ENCODE measurements at places on chromosomes 5 and 9.

- no peak for DNase-seq
Measured at GRCh38 chr9:107108342-107109130, 174.5 kb upstream of the RAD23B start.

DNA sequence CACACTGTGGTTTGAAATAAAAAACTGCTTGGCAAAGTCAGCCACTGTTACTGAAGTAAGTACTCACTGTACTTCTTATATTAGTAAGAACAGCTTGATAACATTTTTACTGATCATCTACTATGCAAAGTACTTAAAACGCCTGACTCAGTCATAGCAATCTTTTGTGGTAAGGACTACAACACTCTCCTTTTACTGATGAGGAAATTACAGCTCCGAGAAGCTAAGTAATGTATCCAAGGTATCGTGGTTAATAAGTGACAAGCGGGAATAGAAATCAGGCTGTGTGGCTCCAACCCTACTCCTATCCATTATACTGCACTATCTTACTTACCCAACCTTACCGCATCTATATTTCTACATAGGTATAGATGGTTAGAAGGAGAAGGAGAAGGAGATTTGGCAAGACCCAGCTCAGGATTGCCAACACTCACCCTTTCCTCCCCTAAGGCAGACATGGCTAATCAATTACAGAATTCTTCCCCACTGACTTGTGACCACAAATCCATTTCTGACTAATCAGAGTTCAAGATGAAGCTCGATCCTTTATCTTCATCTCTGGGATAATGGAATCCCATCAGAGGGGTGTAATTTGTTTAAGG is 281.4 kb downstream of the SPOCK1 start:
- DNase-seq, result no peak

- no peak for DNase-seq
Measured at GRCh38 chr5:83750749-83751148, 30.1 kb upstream of the HAPLN1 start.

- DNase-seq, result peak; percentile 64
Measured at GRCh38 chr9:34589636-34590380, at the start of gene CNTFR. Gene CNTFR, minus strand, starts transcription at chr9:34589724. Its CDS starts 20,743 bp downstream, at chr9:34568981.

DNA sequence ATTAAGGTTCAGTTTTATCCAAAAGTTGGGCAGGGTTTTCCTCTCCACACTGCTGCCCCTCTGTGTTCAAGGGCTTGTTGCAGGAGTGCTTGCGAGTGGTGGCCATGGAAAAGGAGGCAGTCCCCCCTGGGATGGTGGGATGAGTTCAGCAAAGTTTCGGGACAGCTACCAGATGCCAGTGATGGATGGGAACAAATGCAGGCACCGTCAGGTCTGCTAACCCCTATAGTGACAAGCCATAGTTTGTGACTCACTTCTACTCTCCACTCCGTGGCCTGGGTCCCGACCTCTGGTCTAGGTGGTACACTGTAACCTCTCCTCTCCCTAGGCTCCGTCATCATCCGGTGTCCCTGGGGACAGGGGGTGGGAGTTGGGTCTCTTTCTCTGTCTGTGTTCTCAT is 3.8 kb upstream of the RNF14 start:
- no peak for DNase-seq

DNA sequence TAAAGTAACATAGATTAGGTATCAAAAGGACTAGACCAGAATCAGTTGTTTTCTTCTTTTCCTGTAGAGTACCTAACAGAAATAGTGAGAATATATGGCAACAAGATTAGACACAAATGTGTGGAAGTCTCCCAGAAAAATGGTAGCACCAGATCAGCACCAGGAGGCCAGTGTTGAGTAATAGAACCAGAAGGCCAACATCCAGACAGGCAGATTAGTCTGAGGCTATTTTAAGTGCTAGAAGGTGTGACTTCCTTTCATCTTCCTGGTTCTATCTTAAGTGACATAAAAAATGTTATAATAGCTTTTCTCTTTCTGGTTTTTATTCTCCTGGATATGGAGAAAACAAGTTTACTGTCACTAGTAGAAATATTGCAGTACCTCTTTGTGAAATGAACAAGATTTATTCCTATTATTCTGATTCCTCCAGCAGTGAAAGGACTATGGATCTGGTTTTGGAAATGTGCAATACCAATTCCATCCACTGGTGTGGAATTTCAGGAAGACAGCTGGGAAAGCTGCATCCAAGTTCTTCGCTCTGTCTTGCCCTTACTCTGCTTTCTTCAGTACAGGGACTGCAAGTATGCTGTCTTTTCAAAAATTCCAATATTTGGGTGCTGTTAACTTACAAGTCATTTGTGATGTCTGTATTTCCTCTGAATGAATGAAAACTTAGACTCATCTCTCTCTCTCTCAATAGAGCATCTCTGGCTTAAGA is 39.1 kb downstream of the SHLD3 start:
- DNase-seq, result no peak

Measured in left ventricle myocardium superior (tissue), 1 donor.